ENCODE measurements at places on chromosomes 3 and 15.

DNA sequence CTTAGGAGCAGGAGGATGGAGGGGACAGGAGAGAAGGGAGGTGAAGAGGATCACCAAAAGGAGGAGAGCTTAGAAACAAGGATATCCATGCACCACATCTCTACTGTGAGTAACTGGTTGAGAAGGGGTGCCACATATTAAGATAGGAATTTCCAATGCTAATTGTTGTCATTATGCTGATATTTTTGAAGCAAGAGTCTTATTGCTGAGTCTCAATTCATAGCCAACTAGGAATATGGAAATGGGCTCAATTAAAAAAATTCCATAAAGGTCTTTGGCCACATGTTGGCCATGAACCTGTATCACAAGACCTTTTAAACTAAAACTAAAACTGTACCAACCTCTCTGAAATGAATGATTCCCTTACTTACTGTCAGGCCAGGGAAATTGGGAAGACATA is 642.6 kb downstream of the MAGI1 start:
- DNase-seq: no peak

GRCh38 chr15:94844538-94845389 is 613.4 kb downstream of the MCTP2 start:
- DNase-seq: no peak

GRCh38 chr3:138827222-138827621 is 7.5 kb downstream of the PIK3CB start:
- no peak for DNase-seq

DNA sequence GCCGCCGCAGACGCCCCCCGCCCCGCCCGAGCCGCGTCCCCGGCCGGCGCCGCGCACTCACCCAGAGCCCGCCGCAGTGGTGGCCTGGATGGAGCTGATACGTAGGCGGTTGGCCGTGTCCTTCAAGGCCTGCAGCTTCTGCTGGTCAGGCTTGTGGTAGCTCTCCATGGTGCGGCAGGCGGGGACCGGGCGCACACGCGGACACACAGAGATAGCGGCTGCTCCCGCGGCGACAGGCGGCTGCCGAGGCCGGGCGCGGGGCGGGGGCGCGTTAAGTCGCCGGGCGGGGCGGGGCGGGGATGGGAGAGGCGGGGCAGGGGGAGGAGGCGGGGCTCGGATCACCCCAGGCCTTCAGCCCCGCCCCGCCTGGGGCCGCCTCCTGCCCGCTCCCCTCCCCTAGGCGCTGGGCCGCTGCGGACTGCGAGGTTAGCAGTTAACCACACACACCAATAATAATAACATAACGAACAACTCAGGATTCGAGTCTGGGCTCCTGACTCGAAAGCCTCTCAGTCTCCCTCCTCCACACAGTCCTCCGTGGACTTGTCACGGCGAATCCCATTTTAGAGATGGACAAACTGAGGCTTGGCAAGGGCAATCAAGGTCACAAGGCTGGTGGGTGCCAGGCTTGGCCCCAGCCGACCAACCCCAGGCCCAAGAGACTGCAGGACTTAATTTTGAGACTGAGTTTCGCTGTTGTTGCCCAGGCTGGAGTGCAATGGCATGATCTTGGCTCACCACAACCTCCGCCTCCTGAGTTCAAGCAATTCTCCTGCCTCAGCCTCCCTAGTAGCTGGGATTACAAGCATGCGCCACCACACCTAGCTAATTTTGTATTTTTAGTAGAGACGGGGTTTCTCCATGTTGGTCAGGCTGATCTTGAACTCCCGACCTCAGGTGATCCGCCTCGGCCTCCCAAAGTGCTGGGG is at the start of gene TKT:
TKT (minus strand) TSS at position 248 of the 929 bp plus-strand sequence; CDS start at position 168, 80 bp downstream.
- peak; percentile 71 for DNase-seq

DNA sequence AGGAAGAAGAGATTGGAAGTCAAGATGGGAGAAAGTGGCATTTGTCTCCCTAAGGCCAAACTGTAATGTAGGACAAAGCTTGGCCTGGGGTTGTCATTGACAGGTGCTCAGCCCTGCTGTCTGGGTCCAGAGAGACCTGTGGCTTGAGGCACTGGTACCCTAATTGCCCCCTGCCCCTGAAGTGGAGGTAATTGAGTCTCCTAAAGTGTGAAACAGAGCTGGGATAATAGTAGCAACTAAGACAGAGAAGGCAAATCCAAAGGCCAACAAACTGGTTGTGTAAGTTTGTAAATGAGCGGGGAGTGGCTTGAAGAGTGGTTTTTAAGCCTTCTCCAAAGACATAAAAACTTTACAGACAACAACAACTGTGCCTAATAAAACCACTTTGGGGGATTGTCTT is 264.2 kb upstream of the ROPN1 start:
- DNase-seq: no peak

DNA sequence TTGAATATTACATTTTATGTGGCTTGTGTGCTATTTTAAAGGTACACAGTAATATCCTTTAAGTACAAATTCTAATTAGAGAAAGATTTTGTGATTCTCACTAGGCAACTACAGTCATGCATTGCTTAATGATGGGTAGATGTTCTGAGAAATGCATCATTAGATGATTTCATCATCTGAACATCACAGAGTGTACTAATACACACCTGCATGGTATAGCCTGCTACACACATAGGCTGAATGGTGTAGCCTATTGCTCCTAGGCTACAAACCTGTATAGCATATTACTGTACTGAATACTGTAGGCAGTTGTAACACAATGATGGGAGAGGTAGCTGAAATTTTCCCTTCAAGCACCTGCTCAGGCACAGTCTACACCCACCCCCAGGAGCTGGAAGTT is 217.4 kb upstream of the EOMES start:
- DNase-seq: no peak

- no peak for DNase-seq
These were observed 14.6 kb upstream of the ELP6 start for GRCh38 chr3:47527952-47528725.

DNA sequence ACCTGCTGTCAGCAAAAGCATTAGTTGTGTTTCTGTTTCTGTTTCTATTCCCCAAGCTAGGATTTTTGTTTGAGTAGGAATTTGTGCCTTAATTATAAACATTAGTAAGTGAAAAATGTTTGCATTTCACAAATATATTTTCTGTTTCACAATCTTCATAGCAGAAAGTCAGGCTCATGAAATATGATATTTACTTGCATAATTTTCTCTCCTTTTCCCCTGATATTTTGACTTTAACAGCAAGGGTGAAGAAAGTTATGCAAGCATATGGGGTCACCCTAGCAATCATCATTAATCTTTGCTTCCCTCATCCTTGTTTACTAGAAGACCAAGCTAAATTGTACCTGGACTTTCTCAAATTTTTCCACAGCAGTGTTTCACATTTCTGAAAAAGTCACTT is 140.3 kb upstream of the SEMA6D start:
- no peak for DNase-seq

DNA sequence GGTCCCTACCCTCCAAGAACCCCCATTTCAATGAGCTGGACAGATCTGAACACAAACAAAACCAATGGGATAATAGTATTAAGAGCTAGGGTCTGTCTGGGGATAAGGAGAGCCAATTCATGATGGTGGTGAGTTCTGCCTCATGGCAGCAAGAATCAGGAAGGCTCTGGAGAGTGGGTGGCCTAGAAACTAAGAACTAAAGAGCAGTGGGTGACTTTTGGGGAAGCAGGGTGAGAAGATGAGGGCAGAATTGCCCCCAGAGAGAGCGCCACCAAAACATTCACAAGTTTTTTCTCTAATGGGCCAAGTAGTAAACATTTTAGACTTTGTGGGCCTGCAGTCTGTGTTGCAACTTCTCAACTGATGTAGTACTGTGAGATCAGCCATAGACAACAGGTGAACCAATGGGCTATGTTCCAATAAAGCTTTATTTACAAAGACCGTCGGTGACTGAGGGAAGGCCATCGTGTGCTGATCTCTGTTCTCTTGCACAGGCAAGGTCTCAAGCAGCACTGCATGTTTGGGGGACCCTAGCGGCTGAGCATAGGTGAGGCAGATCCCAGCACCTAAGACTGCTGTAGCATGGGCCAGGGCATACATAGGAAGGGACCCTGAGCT is 225.5 kb upstream of the ST8SIA2 start:
- no peak for DNase-seq

DNA sequence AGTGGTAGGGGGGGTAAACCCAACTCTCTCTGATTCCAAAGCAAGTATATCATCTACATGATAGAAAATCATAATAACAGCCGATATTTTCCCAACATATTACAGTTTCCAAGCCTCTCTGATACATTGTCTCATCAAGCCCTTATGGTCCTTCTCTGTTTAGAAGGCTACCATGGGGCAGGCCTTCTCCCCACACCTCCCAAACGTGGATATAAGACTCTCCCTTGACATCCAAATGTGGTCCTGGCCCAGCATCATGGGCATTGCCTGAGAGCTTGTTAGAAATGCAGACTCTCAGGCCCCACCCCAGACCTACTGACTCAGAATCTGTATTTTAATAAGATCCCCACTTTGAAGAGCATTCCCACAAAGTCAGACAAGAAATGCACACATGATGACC is 17.7 kb upstream of the CCR9 start:
- no peak for DNase-seq

DNA sequence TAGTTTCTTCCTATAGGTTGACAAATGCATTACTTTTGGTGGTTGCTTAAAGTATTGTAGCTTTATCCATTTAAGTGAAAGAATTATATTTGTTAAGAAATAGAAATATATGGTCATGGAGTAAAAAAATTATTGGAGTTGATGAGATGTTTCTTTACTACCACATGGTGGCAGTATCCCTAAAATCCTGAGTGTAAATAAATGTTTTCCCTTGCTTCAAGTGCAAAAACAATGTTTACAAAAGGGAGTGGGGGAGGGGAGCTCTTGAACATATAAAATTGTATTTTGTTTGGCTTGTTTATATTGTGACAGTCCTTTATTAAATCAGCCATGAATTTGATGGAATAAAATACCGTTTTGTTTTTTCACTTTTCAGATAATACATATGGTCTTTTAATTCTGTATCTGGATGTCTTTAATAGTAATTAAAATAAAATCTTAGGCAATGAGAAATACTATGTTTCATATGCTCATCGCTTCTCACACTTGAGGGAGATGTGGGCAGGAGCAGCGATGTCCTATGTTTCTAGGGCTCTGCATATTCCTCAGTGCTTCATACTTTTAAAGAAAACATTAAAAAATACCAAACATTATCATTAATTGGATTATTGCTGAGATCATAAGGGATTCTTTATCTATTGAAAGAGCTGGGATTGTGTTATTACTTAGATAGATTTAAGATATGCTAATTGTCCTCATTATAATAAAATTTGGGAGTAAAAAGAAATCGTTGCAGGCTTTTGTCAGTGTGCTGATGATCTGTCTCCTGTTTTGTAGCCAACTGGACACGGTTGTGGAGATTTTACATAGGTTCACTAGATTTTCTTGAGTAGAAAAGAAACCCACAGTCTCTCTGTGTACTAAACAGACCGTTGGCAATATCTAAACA is 349.7 kb downstream of the TUSC7 start:
- DNase-seq: no peak

- DNase-seq: peak; percentile 37
These were observed 24.1 kb upstream of the SACM1L start for GRCh38 chr3:45665101-45665572.

DNA sequence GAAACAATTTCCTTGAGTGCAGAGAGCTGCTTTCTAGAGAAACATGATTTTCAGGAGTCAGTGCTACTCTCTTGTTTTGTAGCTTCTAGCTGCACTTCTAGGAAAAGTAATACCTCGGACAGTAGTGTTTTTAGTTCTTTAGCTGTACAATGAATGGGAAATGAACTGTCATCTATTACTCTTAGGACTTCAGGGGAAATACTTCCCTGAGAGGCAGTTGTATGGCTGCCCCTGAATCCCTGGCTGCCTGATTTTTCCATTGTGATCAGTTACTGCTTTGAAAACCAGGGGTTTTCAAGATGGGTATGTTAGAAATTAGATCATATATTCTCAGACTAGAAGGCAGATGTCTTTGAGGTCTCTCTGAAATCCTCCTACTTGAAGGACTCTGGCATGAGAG is 200.3 kb upstream of the SEMA6D start:
- DNase-seq: no peak

DNA sequence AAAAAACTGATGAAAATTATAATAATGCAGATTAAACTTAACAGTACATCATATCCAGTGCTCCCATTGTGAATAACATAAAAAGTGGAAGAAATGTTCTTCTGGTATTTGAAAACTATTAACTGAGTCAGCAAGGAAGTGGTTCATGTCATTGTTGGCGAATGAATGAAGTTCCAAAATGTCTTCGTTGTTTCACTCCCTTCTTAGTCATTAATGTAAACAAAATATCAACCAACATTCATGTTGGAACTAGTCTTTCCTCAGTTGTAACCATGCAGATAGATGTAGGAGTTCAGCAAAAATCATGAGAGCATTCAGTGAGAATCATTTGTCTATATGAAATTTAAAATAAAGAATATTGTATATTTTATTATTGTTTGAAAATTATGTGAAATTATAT is 44.1 kb upstream of the ICE2 start:
- DNase-seq: no peak

DNA sequence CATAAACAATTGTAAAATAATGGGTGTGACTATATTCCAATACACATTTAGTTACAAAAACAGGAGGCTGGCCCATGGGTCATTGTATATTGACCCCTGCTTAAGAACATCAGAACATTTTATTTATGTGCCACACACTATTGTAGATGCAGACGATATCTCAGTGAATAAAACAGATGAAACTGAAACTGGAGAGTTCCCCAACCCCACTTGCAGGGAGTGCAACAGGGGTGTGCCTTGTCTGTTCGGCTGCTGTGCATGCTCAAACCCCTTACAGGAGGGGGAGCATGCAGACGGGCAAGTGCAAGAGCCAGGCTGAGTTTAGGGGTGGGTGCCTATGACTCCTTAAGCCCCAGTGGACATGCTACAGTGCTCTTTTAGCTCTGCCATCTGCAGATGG is 509.6 kb downstream of the IGSF11 start:
- DNase-seq: no peak

GRCh38 chr3:128502712-128503111 is 9.7 kb upstream of the GATA2 start:
- no peak for DNase-seq

- DNase-seq: no peak
These were observed 157.2 kb downstream of the CHDH start for GRCh38 chr3:53688989-53689388.

- DNase-seq: no peak
These were observed 11.2 kb downstream of the CEP19 start for GRCh38 chr3:196700801-196701200.

GRCh38 chr15:56798639-56799038 is 65.3 kb upstream of the ZNF280D start:
- no peak for DNase-seq

DNA sequence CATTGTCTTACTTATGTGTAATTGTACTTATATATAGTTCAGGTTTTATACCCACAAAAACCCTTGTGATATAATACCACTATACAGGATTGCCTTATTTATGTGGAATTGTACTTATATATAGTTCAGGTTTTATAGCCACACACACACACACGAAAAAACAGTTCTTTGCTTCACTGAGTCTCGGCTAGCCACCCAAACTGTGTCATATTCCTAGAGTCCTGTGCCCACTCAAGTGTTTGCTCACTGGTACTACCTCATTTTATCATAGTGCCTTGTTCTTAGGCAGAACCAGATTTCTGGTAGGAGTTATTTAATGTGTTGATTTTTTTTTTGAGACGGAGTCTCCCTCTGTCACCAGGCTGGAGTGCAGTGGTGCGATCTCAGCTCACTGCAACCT is 12.5 kb downstream of the RASA2 start:
- DNase-seq: no peak

- no peak for DNase-seq
These were observed 86.4 kb downstream of the LPP start for GRCh38 chr3:188240189-188240981.

- no peak for DNase-seq
These were observed 109.5 kb upstream of the KCNAB1 start for GRCh38 chr3:156010829-156011228.

Measured in activated T-helper 1 cell treated with Interleukin-2 at 50 U/mL for 16 hours (primary cell).